ENCODE measurements at places on chromosomes 11 and 22.

DNA sequence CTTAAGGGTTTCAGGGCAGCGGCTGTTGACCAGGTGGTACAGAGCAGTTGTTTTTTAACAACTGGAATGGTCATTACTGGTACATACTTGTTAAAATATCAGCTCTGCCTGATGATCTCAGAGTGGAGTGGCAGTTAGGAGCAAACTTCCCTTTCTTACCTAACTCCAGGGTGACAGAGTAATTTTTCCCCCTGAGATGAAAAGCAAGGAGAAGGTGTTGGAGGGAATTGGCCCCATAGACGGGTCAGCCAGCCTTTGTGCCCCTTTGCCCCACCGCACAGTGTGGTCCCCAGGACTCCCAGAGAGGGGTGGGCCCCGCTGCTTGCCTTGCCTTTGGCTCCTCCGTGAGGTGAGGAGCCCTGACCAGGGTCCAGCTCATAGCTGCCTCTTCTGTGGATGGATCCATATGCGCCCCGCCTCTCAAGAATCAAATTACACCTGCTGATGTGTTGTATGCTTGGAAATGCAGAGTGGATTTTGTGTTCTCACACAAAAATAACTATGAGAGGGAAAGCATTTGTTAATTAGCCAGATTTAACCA, 27.0 kb upstream of the SORL1-AS1 start:
- H3K4me3 ChIP-seq, result no peak overlapping the region
- no peaks in the 10 kb centered on the region for H3K4me1 ChIP-seq
- H3K36me3 ChIP-seq, result no peaks in the 10 kb centered on the region
- H3K27ac ChIP-seq, result no peak overlapping the region

- no peaks in the 10 kb centered on the region for H3K27me3 ChIP-seq
- no peaks in the 10 kb centered on the region for H3K36me3 ChIP-seq
- peaks cover 18% of the 10 kb centered on the region for H3K4me1 ChIP-seq
- no peak for DNase-seq
- H3K4me3 ChIP-seq, result no peak overlapping the region
- peak overlapping the region; percentile 85 for H3K27ac ChIP-seq
These were observed 36.3 kb downstream of the CD82 start for GRCh38 chr11:44601471-44602370.

- H3K27ac ChIP-seq, result no peak overlapping the region
- H3K36me3 ChIP-seq, result no peaks in the 10 kb centered on the region
- no peaks in the 10 kb centered on the region for H3K27me3 ChIP-seq
- no peak for DNase-seq
- no peaks in the 10 kb centered on the region for H3K4me1 ChIP-seq
- H3K4me3 ChIP-seq, result no peak overlapping the region
These were observed 333.6 kb upstream of the NCAM1 start for GRCh38 chr11:112627588-112628045.

GRCh38 chr11:132312701-132313111, 942.3 kb downstream of the NTM start:
- H3K4me3 ChIP-seq, result no peak overlapping the region
- no peaks in the 10 kb centered on the region for H3K4me1 ChIP-seq
- DNase-seq, result no peak
- no peak overlapping the region for H3K27ac ChIP-seq
- no peaks in the 10 kb centered on the region for H3K36me3 ChIP-seq

DNA sequence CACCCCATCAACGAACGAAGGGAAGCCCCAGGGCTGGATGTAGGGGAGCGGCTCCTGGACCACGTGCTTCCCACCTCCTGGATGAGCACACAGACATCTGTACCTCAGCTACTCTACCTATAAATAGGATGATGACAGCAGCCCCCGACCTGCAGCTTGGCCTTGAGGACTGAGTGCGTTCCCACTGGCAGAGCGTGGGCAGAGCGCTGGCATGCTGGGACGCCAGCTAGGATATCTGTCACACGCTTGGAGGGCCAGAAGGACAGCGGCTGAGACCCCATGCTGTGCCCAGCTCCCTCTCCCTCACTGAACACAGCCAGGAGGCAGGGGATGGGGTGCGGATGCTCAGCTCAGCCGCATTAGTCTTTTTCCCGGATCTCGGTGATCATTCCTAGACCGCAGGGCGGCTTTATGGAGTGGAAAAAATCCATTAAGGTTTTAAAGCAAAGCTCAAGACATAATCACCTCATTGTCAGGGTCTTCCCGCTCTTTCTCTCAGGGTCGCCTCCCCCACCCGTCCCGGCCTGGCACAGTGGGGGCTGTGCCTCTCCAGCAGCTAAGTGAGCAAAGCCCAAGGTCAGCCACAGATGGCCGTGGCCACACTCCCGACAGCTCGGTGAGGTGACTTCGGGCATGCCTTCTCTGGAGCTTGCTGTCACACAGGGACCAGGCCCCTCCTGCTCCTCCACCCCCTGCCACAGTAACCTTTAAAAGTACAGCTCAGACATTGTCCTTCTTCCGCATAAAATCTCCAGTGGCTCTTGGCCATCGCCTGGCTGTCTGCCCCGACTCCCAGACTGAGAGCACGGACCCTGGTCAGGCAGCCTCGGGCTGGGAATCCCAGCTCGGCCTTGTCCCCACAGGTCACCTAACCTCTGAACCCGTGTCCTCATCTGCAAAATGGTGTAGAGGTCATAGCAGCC, 69.6 kb upstream of the SHISAL1 start:
- H3K27ac ChIP-seq, result no peak overlapping the region
- no peak for DNase-seq
- no peaks in the 10 kb centered on the region for H3K27me3 ChIP-seq
- no peaks in the 10 kb centered on the region for H3K4me1 ChIP-seq
- H3K36me3 ChIP-seq, result no peaks in the 10 kb centered on the region

- no peaks in the 10 kb centered on the region for H3K27me3 ChIP-seq
- H3K36me3 ChIP-seq, result peaks cover 14% of the 10 kb centered on the region
- H3K4me3 ChIP-seq, result no peak overlapping the region
- DNase-seq, result no peak
These were observed 74.9 kb downstream of the DEPDC5 start for GRCh38 chr22:31828739-31829138.

DNA sequence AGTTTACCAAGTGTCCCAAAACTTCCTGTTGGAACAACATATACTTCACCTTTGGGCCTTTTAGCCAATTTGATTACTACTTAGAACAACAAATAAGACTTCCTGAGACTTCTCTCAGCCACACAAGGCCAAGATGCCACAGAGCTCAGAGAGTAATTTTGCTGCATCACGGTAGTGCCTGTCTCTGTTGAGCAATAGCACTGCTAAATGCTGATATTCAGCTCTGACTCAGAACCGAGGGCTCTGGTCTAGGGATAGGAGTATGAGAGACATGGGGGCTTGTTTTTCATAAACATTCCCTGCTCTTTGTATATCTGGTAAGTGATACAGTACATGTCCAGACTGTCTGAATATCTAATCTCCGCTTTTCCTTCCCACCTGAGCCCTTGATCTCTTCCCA, 260.4 kb upstream of the ARHGAP20 start:
- no peak overlapping the region for H3K4me3 ChIP-seq
- no peak for DNase-seq
- no peaks in the 10 kb centered on the region for H3K27me3 ChIP-seq
- no peaks in the 10 kb centered on the region for H3K36me3 ChIP-seq
- no peak overlapping the region for H3K27ac ChIP-seq

GRCh38 chr22:31098632-31099110, 8.7 kb downstream of the SELENOM start:
- H3K4me1 ChIP-seq, result peaks cover 16% of the 10 kb centered on the region
- H3K4me3 ChIP-seq, result no peak overlapping the region
- peaks cover 83% of the 10 kb centered on the region for H3K36me3 ChIP-seq
- H3K27me3 ChIP-seq, result no peaks in the 10 kb centered on the region

GRCh38 chr11:112760396-112761059, 200.7 kb upstream of the NCAM1 start:
- no peaks in the 10 kb centered on the region for H3K36me3 ChIP-seq
- no peak overlapping the region for H3K4me3 ChIP-seq
- H3K4me1 ChIP-seq, result no peaks in the 10 kb centered on the region
- H3K27ac ChIP-seq, result no peak overlapping the region
- H3K27me3 ChIP-seq, result no peaks in the 10 kb centered on the region

GRCh38 chr11:76808996-76809395, 25.8 kb downstream of the TSKU start:
- no peaks in the 10 kb centered on the region for H3K27me3 ChIP-seq
- H3K4me3 ChIP-seq, result no peak overlapping the region
- no peak overlapping the region for H3K27ac ChIP-seq
- H3K4me1 ChIP-seq, result peaks cover 8% of the 10 kb centered on the region
- H3K36me3 ChIP-seq, result no peaks in the 10 kb centered on the region

GRCh38 chr11:111575740-111576139, 26.5 kb upstream of the SIK2 start:
- DNase-seq, result no peak
- H3K27me3 ChIP-seq, result no peaks in the 10 kb centered on the region
- no peak overlapping the region for H3K4me3 ChIP-seq
- no peak overlapping the region for H3K27ac ChIP-seq
- no peaks in the 10 kb centered on the region for H3K36me3 ChIP-seq

- DNase-seq, result no peak
- H3K36me3 ChIP-seq, result no peaks in the 10 kb centered on the region
- no peaks in the 10 kb centered on the region for H3K4me1 ChIP-seq
These were observed 38.3 kb downstream of the WT1 start for GRCh38 chr11:32396991-32397390.

DNA sequence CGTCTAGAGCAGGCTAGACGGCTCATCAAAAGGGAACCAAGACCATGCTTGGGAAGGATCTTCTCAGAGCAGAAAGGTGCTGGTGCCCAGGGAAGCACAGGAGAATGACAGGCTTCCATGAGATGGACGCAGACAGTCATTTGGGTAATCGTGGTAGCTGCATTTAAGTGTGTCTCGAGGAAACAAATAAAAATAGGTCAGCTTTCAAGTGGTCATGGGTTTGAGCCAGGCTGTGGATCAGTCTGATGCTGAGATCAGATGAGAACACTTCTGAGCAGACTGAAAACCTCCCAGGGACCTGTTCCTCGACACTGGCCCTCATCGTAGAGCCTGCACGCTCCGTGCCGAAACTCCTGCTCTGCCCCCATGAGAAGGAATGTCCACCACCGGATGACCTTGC, 4.7 kb downstream of the CARS1 start:
- no peak overlapping the region for H3K27ac ChIP-seq
- H3K4me1 ChIP-seq, result peaks cover 5% of the 10 kb centered on the region
- peaks cover 5% of the 10 kb centered on the region for H3K36me3 ChIP-seq

DNA sequence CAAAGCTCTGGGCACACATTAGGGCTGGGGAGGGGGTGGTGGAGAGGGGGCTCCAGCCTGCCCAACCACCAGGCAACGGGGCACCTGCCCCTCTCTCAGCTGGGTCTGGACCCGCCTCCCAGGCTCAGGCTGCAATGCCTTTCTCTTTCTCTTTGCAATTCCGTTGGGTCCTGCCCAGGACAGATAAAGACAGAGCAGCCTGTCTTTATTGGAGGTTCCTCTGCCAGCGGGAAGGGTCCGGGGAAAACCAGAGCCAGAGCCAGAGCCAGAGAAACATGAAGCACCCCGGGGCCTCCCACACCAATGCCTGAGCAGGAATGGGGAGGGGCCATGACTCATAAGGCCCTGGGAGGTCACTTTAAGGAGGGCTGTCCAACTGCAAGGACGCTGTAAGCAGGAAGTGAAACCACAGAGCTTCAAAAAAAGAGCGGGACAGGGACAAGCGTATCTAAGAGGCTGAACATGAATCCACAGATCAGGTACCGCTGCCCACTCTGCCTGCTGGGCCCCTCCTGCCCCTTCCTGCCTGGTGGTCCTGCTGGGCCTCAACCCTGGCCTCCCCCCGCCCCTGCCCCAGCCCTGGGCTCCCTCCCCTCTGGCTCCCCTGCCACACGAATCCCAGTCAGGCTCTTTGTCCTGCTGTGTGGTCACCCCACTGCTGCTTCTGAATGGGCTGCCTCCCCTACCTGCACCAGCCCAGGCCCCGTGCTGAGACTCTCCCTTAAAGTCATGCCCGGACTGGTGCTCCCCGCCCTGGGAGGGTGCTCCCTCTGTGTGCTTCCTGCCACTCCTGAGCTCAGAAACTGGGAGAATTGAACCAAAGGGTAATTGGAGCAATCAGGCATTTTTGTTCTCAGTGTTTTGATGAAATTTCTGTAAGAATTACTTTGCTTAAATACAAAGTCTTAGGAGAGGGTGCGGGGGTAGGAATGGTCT, at the start of gene APOBEC3B:
Gene APOBEC3B, plus strand, starts transcription at position 356 of the 936 bp plus-strand sequence. Its CDS starts 107 bp downstream, at position 463.
- H3K36me3 ChIP-seq, result no peaks in the 10 kb centered on the region

DNA sequence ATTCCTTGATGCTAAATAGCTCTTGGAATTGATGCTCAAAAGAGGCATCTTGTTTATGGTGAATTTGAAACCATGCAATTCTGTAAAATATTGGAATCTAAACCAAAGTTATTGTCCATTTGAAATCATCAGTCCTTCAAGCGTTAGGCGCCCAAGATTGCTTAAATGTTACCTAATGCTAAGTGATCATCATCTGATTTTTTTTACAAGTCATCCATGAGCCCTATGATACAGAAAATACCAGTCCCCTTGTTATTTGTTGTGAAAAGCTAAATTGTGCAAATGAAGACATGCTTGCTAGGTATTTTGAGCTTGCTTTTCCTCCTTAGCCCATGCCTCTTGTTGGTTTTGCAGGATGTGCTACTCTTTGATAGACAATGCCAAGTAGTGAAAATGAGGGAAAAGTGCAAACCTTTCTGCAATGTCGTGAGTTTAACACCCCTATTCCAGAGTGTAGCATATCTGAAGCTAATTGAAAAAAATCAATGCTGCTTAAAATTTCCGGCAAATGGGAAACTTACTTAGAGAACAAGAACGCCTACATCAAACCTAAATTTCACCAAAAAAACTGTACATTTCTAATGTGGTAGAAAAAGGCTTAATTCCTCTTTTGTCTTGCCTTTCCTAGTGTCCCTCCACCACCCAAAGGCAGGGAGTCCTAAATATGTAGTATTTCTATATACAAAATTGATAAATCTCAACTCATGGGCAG, 1.9 kb downstream of the GRK3 start:
- no peak overlapping the region for H3K27ac ChIP-seq
- H3K4me3 ChIP-seq, result peak overlapping the region; percentile 17
- no peaks in the 10 kb centered on the region for H3K27me3 ChIP-seq
- DNase-seq, result no peak

DNA sequence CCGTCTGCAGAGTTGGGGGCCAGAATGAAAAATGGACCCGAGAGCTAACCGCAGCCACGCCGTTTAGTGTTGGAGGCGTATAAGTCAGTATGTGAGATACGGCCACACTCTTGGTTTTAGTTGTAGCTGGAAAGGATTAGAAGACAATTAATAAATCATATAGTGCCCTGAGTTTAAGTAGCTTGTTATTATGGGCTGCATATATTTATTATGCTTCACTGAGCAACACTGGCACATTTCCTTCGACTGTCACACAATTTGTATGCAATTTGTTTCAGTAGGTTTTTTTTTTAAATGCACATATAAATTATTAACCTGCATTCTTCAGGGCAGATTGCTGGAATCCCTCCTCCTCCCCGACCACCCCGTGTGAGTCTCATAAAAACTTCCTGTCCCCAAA, 56.9 kb downstream of the PKNOX2 start:
- no peaks in the 10 kb centered on the region for H3K27me3 ChIP-seq
- H3K4me1 ChIP-seq, result no peaks in the 10 kb centered on the region
- H3K4me3 ChIP-seq, result no peak overlapping the region
- no peak overlapping the region for H3K27ac ChIP-seq
- no peak for DNase-seq
- no peaks in the 10 kb centered on the region for H3K36me3 ChIP-seq

GRCh38 chr22:30004694-30005093, 75.6 kb upstream of the HORMAD2 start:
- no peaks in the 10 kb centered on the region for H3K27me3 ChIP-seq
- H3K36me3 ChIP-seq, result peaks cover 52% of the 10 kb centered on the region
- no peaks in the 10 kb centered on the region for H3K4me1 ChIP-seq
- no peak overlapping the region for H3K27ac ChIP-seq
- no peak for DNase-seq

Measured in ascending aorta (tissue), 2 donors.